OCI-M1 (cell line): ENCODE measurements at places on chromosomes 13 and 19.

GRCh38 chr19:3359919-3360420, 6.4 kb upstream of the NFIC start:
- peak; percentile 25 for DNase-seq

DNA sequence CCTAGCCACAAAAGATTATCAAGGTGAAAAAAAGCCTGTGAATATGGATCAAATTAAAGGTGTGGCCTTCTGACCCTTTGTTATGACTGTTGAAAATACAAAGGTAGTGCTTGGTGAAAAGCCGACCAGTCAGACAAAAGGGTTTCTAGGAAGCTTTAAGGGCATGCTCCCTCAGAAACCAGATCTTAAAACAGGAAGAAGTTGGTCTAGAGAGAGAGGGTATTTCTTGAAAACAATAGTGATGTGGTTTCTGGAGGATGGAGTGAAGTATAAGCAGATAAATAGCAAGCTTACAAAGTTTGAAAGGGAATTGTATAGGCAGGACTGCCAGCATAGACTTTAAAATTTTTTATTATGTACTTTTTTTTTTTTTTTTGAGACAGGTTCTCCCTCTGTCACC, 5.0 kb upstream of the EID2 start:
- no peak for DNase-seq

DNA sequence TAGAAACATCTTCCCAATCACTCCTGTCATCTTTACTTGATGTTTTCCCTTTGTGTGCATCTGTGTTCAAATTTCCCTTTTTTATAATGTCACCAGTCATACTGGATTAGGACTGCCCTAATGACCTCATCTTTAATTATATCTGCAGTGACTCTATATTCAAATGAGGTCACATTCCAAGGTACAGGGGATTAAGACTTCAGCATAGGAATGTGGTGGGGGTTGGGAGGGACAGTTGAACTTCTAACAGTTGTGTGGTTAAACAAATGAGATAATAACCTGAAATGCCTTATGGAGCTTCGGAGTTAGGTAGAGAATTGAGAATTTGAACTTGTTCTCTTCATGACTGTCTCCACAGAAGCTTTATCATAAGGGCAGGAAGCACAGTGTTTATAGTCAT, 23.0 kb downstream of the PAN3 start:
- DNase-seq = peak; percentile 76

- no peak for DNase-seq
Measured at GRCh38 chr13:52027832-52028231, 3.3 kb downstream of the UTP14C start.

GRCh38 chr13:58953638-58954037, 1210.1 kb downstream of the DIAPH3 start:
- DNase-seq = peak; percentile 45

DNA sequence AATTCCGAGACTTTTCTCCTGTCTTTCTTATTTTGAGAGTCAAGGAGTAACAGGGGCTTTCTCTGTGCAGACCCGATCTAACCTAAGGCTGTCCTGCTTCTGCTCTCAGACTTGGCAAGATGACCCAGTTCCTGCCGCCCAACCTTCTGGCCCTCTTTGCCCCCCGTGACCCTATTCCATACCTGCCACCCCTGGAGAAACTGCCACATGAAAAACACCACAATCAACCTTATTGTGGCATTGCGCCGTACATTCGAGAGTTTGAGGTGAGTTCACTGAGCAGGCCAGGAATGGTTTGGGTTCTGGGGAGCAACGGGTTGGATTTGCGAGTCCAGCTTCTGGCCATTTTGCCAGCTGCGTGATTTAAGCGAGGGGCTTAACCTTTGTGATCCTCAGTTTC, 1.0 kb downstream of the SNRNP70 start:
- DNase-seq = no peak

DNA sequence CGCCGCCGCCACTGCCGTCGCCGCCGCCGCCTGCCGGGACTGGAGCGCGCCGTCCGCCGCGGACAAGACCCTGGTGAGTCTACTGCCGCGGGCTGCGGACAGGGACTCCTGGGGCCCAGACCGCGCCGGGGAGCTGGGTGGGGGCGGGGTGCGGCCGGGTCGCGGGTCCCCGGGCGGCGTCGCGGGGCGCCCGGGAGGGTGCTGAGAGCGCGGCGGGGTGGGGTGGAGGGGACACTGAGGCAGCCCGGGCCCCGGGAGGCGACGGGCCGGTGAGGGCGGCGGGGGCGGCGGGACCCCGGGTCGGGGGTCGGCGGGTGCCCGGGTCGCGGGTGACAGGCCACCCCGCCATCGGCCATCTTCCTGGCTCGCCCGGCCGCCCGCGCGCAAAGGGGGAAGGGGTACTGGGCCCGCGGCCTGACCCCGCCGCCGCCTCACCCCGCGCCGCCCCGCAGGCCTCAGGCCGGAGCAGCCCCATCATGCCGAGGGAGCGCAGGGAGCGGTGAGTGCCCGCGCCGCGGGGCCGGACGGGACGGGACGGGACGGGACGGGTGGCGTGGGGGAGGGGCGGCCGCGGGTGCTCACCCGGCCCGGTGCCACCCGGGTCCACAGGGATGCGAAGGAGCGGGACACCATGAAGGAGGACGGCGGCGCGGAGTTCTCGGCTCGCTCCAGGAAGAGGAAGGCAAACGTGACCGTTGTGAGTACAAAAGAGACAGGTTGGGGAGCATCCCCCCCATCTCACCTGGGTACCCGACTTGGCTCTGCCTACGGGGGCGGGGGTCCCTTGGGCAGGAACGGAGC, 489 bp downstream of the CCNE1 start:
- DNase-seq = no peak

- DNase-seq = no peak
Measured at GRCh38 chr19:35786299-35787160, 11.2 kb downstream of the ARHGAP33 start.

GRCh38 chr13:19695829-19696228, 62.4 kb downstream of the MPHOSPH8 start:
- no peak for DNase-seq

- DNase-seq = peak; percentile 67
Measured at GRCh38 chr19:47518139-47518538, 3.3 kb upstream of the NAPA start.

DNA sequence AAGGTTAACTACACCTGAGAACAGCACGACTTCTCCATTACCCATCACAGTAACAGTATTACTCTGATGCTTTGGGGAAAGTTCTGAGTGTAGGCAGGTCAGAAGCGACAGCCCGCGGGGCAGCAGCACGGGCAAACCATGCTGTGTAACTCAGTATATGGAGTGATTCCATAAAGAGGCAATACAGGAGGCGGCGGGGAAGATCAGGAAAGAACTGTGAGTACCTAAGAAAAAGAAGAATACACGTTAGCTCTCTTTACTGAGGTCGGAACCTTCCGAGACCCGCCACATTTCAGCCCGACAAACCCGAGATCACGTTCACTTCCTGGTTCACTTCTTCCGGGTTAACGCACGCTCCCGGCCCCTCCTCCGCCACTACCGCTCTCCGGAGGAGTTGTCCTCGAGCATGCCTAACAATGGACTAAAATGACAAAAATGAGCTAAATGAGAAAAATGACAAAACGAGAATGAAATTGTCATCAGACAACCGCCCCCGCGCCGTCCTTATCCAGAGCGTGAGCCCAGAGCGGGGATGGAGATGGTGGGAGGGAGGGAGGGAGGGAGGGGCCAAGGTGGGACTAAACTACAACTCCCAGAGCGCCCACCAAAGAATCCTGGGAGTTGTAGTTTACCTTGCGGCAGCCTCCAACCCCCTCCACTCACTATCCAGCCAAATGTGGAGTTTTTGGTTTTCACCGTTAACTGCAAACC, at the start of gene MTRF1:
Gene MTRF1 (minus strand): TSS at position 316 of the 711 bp plus-strand sequence. CDS start 2,669 bp downstream, outside the sequence.
- DNase-seq = peak; percentile 93

- DNase-seq = no peak
Measured at GRCh38 chr13:98112456-98112855, 30.4 kb upstream of the FARP1 start.

- DNase-seq = no peak
Measured at GRCh38 chr13:103547914-103548313, 481.7 kb upstream of the SLC10A2 start.

- no peak for DNase-seq
Measured at GRCh38 chr19:30318936-30319335, 53.2 kb upstream of the ZNF536 start.

DNA sequence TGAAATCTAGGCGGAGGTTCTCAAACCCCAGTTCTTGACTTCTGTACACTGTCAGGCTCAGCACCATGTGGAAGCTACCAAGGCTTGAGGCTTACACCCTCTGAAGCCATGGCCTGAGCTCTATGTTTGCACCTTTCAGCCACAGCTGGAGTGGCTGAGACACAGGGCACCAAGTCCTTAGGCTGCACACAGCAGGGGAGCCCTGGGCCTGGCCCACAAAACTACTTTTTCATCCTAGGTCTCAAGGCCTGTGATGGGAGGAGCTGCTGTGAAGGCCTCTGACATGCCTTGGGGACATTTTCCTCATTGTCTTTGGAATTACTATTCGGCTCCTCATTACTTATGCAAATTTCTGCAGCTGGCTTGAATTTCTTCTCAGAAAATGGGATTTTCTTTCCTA, 503.2 kb upstream of the PCDH20 start:
- DNase-seq = no peak

GRCh38 chr19:11125994-11126685, 29.4 kb downstream of the SPC24 start:
- DNase-seq = peak; percentile 95

GRCh38 chr19:52936954-52937325, 13.7 kb upstream of the ZNF888 start:
- peak; percentile 74 for DNase-seq

- no peak for DNase-seq
Measured at GRCh38 chr19:12749938-12750521, 1.6 kb upstream of the BEST2 start.

DNA sequence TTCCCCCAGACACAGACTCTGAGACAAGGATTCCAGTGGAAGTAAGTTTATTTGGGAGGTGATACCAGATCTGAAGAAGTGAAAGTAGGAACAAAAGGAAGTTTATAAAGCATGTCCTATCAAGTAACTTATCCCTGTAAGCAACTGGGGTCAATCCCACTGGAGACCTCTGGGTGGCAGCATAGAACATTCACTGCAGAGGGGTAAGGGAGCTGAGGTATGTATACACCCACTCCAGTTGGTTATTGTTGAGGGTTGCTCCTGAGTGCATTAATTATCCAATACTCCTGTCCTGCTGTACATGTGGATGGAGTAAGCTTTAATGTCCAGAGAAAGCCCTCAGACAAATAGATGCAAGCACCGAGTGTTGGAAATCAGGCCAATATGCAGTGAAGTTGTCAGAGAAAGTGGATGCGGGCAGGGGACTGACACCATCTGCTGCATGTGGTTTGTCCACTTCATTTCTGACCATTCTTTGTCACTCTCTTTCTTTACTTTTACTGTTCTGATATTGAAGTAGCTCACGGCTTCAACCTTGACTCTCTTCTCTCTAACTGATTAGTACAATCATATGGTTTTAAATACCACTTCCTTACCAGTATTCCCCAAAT, 46.7 kb downstream of the NOTCH3 start:
- peak; percentile 93 for DNase-seq

- DNase-seq = no peak
Measured at GRCh38 chr13:93789058-93789457, 562.5 kb downstream of the GPC6 start.

DNA sequence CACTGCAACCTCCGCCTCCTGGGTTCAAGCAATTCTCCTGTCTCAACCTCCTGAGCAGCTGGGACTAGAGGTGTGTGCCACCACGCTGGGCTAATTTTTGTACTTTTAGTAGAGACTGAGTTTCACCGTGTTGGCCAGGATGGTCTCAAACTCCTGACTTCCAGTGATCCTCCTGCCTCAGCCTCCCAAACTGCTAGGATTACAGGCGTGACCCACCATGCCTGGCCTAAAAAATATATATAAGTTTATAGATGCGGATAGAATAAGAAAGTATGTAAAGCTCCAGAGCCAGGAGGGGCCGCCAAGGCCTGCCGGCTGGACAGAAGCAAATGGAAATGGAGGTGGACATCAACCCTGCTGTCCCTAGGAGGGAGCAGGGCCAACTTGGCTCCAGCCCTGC, 66.0 kb downstream of the COL4A1 start:
- DNase-seq = no peak

DNA sequence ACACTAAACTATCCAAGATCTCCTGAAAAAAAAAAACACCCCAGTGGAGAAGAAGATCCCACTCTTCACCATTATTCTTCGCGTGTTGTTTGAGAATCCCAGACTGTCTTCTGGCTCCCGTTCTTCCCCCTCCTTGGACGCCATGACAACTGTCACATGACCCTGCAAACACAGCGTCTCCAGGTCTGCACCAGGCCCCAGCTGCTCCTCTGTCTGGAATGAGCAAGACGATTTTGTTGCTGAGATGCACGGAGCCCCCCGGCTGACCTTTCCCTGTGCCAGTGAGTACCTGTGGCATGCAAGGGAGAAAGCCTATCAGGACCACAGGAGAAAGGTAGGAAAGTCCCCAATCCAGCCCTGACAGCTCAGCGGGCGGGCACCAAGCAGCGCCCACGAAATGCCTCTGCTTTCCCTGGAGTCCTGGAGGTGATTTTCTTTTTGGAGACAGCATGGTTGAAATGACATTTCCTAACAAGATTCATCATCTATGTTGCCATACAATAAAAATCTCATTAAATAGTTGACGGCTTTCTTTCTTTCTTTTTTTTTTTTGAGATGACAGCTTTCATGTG, at the start of gene CFAP97D2:
Gene CFAP97D2 (plus strand): TSS at position 171 of the 572 bp plus-strand sequence. CDS start 74 bp downstream, at position 245.
- DNase-seq = no peak

DNA sequence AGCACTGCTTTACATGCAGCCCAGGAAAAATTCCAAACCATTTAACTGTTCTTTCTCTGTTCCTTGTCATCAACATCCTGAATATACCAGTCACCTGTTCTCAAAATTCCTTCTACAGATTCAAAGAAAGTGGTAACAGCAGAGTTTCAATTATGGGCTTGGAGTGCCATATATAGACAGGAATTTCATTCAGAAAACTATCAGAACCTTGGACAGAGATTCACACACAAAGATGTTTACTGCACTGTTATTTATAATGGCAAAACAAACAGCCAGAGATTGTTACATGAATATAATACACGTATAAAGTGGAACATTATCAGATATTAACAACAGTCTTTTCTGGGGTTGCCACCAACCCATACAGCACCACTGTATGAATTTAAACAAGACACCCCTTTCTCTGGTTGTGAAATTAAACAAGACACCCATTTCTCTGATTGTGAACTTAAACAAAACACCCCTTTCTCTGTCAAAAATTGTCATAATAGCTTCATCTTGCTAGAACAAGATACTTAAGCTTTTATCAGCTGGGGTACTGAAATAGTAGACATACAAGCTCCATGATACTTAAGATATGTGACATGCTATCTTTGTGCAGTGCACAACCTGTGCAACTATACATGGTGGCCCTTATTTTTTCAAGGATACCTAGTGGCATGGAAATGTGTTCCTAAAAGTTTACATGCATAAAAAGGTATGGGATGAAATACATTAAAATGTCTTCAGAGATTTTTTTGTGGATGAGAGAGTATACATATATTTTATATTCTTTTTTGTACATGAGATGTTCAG, 12.6 kb downstream of the CACNA1A start:
- DNase-seq = no peak
